ENCODE measurements at places on chromosomes 16 and 17. TPM values are rescaled to one million over a fixed set of nuclear protein-coding genes. Genes with fewer than 3 reads are reported as not detected.

Gene C17orf78
- not detected for total RNA-seq

Gene KRTAP9-4
- total RNA-seq = not detected

DNA sequence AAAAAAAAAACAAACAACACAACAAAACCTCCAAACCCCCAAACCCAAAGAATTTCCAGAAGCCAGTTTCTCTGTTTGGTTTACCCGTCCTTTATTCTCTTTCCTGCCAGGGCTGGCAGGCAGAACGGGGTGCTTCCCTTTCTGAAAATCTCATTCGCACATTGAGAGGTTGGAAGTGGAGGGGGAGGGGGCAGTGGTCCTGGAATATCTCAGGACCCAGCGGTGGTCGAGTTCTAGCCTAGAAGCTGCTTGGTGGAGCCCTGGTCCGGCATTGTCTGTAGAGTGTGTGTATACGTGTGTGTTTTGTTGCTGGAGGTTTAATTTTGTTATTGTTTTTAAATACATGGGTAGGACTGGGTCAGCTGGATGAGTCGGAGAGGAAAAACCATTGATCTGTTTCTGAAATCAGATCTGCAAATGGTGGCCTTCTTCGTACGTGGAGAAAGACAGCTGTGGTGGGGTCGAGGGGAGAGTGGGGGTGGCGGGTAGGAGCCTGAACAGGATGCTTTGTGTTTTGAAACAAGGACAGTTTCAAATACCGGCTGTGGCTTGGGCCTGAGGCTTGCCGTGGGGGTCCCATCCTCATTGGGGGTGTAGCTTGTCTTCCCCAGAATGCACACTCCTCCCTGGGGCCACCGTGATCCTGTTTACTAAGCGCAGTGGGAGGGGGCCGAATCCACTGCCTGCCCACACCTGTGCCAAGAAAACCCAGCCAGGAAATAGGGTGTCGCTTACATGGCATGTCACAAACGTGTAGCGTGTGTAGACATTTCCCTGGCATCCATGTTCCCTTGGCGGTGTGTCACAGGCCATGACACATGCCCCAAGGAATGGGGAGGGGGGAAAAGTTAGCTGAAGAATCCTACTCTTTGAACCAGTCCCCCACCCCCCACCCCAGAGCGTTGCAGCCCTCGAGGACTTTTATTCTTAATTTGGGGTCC lies 1.6 kb downstream of the CMIP start:
- no peak for DNase-seq

DNA sequence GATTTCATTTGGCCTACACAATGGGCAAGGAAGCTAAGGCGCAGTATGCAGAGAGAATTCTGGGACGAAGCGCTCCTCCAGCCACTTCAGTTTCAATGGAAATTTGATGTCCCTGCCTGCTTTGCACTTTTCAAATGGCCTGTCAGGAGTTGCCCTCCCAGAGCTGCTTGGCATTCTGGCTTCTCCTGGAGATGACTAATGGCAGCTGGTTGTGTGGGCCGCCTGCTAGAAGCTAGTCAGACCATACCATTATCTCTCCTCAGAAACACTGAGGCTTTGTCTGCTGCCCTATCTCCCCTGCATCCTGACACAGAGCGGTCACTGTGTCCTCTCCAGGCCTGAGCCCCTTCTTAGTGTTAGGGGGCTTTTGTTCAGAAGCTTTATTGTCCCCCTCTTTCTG lies 180.1 kb downstream of the SPECC1 start:
- DNase-seq = no peak

GRCh38 chr17:66411520-66411919 lies 109.1 kb downstream of the PRKCA start:
- DNase-seq = no peak

DNA sequence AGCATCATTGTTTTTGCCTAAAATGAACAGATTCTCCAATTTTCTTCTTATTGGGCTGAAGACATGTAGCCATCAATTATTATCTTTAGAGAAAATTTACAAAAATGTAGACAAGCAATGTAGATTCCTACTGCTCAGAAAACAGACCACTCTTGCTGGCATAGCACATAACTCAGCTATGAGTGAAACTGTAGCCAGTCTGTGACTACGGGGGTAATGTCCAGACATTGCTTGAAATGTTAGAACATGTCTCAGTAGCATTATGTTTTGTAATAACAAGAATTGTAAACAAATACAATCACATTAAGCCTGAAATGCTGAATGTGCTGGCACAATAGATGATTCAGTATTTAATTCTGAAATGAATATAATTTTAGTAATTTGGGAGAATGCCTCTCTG lies 265.7 kb upstream of the KCNJ16 start:
- DNase-seq = no peak

GRCh38 chr16:51807551-51807950 lies 656.5 kb upstream of the SALL1 start:
- DNase-seq = no peak

- DNase-seq = peak; percentile 64
These were observed 2.3 kb downstream of the DLG4 start for GRCh38 chr17:7217113-7217987.

DNA sequence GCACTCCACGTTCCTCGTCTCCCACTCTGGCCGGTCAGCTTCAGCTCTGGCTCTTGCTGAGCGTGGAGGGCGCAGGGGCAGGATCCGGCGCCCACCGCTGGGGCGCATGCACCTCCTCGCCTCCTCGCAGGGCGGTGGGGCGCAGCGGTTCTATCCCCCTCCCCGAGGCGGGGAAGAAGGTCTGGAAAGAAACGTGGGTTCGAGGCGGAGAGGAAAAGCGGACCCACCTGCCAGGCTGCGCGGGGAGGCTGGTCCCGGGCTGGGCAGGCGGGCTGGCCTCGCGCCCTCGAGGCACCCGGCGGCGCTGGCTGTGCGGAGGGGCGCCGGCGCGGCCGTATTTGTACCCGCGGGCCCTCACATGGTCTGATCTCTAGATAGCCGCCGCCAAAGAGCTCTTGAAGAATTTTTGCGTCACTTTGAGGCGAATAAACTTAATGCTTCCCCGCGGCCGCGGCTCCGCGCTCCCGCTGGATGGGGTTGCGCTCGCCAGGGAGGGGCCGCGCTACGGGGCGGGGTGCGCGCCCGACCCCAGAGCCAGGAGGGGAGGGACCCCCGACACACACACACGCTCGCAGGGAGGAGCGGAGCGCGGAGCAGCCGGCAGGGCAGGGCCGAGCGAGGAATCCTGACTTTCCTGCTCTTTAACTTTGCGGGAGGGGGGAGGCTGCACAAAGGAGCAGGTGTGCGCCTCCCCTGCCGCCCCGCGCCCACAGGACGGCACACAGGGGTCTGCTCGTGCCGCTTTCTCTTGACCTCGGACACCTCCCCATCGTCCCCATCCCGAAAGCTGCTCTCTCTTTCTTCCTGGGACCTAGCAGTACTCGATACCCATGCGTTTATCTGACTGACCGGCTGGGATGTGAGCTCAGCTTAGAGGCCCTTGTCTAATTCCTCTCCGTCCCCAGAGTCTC lies at the start of gene SLC6A4:
TSS of gene SLC6A4 (minus strand) at position 312 of the 911 bp plus-strand sequence. CDS start 13,739 bp downstream, outside the sequence.
- DNase-seq = no peak
